ENCODE measurements at places on chromosomes 6 and 20. TPM values are rescaled to one million over a fixed set of nuclear protein-coding genes. Genes with fewer than 3 reads are reported as not detected.

The SCUBE3 gene
- total RNA-seq: not detected

The L3MBTL3 gene
- total RNA-seq: 17.1 TPM

DNA sequence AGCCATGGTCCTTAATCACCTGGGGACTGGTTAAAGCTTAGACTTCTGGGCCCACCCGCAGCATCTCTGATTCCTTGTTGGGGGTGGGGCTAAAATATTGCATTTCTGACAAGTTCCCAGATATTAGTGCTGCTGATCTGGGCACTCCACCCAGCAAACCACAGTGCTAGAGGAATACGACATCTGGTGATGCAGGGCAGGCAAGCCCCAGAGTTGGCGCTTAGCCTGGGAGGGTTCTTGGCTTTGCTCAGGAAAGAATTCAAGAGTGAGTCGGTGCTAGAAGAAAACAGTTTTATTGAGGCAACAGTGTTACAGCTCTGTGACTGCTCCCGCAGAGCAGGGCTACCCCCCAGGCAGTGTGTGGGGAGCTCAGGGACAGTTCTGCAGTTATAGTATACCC, 210.7 kb downstream of the TFAP2C start:
- DNase-seq: no peak

DNA sequence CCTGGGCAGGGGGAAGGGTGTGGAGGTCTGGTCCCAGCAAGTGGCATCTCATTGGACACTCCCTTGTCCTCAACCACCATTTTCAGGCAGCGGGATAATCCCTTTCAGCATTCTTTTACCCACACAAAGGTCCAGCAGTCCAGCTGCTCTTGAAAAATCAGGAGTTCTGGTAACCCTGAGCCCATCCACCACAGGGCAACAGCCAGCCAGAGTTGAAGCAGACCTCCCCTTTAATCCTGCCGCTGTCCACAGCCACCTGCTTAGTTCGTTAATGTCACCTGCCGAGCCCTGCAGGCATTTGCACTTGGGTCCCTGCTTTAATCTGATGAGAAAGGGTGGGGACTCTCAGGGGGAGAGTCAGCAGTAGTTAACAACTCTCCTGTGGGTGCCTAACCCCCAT, 11.1 kb downstream of the TMEM74B start:
- DNase-seq: no peak

Data from activated CD4-positive, alpha-beta T cell treated with anti-CD3 and anti-CD28 coated beads, Interleukin-2, amount 10 ng/mL, durations not matched to agents 7 days and 5 days (primary cell).